ENCODE measurements at places on chromosomes 7 and 10. TPM values are rescaled to one million over a fixed set of nuclear protein-coding genes. Genes with fewer than 3 reads are reported as not detected.

DNA sequence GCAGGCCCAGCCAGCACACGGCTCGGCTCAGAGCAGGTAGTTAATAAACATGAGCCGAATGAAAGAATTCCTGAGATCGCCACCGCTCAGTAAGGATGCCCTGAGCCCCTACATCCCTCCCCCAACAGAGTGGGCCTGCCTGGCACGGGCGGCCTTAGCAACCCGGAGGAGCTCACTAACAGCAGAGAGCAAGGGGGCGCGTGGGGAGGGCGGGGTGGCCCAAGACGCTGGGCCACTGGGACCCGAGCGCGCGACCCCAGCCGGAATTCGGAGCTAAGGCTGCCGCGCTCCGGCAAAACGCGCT is 403 bp upstream of the ENO4 start:
- H3K36me3 ChIP-seq, result no peaks in the 10 kb centered on the region
- ATAC-seq, result no peak
- H3K4me1 ChIP-seq, result peaks cover 5% of the 10 kb centered on the region
- peak overlapping the region; percentile 72 for H3K27ac ChIP-seq
- H3K4me3 ChIP-seq, result peak overlapping the region; percentile 61
- H3K27me3 ChIP-seq, result no peaks in the 10 kb centered on the region

DNA sequence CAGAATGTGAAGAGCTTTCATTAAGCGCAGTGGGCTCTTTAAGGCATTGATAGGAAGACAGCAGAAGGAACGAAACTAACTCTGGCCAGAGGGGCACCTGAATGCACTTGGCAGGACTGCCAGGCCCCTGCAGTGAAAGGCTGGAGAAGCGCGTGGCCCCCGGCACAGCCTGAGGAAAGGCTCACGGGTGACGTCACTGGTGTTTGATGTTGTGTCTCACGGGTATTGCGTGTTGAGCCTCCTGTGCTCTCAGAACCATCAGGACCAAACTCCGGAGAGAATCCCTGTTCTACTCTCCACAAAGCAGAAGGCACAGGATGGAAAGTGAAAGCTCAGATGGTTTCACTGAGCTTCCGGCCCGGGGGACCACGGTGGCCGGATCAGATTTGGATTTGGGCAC is 515.8 kb upstream of the FOXK1 start:
- no peaks in the 10 kb centered on the region for H3K27me3 ChIP-seq
- H3K27ac ChIP-seq, result no peak overlapping the region
- no peaks in the 10 kb centered on the region for H3K36me3 ChIP-seq
- ATAC-seq, result no peak
- no peak overlapping the region for H3K4me3 ChIP-seq

GRCh38 chr7:148480479-148481146 is 110.0 kb upstream of the C7orf33 start:
- no peak overlapping the region for H3K4me3 ChIP-seq
- H3K27me3 ChIP-seq, result no peaks in the 10 kb centered on the region
- no peaks in the 10 kb centered on the region for H3K36me3 ChIP-seq
- H3K27ac ChIP-seq, result no peak overlapping the region
- no peaks in the 10 kb centered on the region for H3K4me1 ChIP-seq

- H3K27me3 ChIP-seq, result no peaks in the 10 kb centered on the region
- no peak overlapping the region for H3K4me3 ChIP-seq
- no peaks in the 10 kb centered on the region for H3K4me1 ChIP-seq
- H3K36me3 ChIP-seq, result no peaks in the 10 kb centered on the region
Measured at GRCh38 chr7:138992052-138992531, 10.9 kb upstream of the KIAA1549 start.

DNA sequence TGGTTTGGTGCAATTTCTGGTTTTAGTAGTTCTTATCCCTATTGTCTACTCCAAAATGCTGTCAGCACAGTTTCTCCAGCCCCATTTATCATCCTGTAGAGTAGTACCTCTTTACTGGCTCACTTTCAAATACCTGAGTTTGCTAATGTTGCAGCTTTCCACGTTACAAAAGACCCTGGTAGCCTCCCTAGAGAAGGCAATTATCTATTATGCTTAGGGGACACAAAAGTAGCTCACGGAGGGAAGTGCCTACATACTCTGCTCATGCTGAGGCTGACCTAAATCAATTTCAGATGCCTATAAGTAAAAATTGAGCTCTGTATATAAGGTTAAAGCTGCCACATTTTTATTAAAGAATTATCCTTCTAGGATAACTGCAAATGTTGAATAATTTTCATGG is 603.6 kb downstream of the CNTNAP2 start:
- H3K27ac ChIP-seq, result no peak overlapping the region
- H3K27me3 ChIP-seq, result no peaks in the 10 kb centered on the region
- ATAC-seq, result no peak
- H3K36me3 ChIP-seq, result no peaks in the 10 kb centered on the region

DNA sequence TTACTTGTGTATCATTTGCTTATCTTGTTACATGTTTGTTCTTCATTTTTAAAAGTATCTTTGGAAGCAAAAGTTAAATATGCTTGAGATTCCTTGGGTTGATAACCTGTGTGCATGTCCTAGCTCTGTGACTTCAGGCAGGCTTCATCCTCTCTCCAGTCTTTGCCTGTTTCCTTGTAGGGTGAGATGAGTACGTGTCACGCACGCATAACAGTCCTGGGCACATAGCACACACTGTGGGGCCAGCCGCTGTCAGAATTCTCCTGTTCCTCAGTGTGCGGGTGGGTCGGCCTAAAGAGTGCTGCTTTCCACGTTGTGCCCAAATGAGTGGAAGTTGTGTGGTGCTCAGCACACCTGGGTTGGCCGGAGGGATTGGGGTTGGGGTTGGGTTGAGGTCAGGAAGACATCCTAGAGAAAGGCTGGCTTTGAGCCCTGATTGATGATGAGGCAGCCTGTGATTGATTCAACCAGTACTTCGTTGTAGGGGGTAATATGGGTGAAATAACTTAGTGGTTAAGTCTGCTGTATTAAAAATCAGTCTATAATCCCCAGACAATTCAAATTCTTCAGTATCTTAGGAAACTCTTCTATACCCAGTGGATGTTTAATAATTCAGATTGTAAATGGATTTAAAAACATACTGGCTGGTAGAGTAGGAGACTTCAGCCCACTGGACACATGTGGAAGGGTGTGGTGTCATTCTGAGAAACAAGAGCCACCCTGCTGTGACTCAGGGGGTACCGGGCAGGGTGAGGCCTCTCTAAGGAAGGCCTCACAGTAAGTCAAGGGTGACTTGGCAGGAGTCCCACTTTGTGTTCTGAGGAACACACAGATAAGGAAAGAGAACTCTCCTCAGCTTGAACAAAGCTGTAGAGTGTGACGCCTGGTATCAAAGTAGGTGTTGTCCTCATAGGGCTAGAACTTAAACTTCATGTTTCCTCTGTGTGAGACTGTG is 54.8 kb downstream of the DAGLB start:
- no peak overlapping the region for H3K4me3 ChIP-seq
- peak; percentile 83 for ATAC-seq

HSPA14 gene
- total RNA-seq, result 15.1 TPM

TAS2R5 gene
- 0.47 TPM for total RNA-seq

EGR2 gene
- total RNA-seq, result 1.2 TPM
